ENCODE measurements at places on chromosomes 6 and 20. TPM values are rescaled to one million over a fixed set of nuclear protein-coding genes. Genes with fewer than 3 reads are reported as not detected.
A peak's percentile ranks its signal among the peaks of the same experiment; 100 is the strongest.

The APMAP gene
- total RNA-seq: 207 TPM

GRCh38 chr20:17343091-17343490 lies 116.3 kb downstream of the PCSK2 start:
- DNase-seq: no peak

GRCh38 chr6:159766906-159767305 lies 5.1 kb downstream of the ACAT2 start:
- no peak for DNase-seq

- peak; percentile 13 for DNase-seq
Measured at GRCh38 chr6:30361661-30362060, 16.7 kb downstream of the RPP21 start.

GRCh38 chr6:25053875-25054371 lies 118.2 kb upstream of the RIPOR2 start:
- no peak for DNase-seq

The HTR1B gene
- under 0.01 TPM for total RNA-seq

The KIF25 gene
- total RNA-seq: not detected
